ENCODE measurements at places on chromosomes 2 and 18. TPM values are rescaled to one million over a fixed set of nuclear protein-coding genes. Genes with fewer than 3 reads are reported as not detected.

MBD1 gene
- polyA plus RNA-seq = 57.0 TPM

EIF5B gene
- polyA plus RNA-seq = 28.9 TPM

SLC8A1 gene
- polyA plus RNA-seq = 26.9 TPM

CNGA3 gene
- 0.15 TPM for polyA plus RNA-seq

CNTNAP5 gene
- 0.01 TPM for polyA plus RNA-seq

All from urinary bladder (tissue), 4 donors.